RPMI7951 (cell line): ENCODE measurements at places on chromosomes 6 and 20. TPM values are rescaled to one million over a fixed set of nuclear protein-coding genes. Genes with fewer than 3 reads are reported as not detected.

The PDRG1 gene
- 11.2 and 12.7 TPM in 2 replicates for total RNA-seq

The RHAG gene
- not detected in 2 replicates for total RNA-seq

The PRSS35 gene
- not detected in 2 replicates for total RNA-seq

The FAM210B gene
- 47.8 and 48.4 TPM in 2 replicates for total RNA-seq

The MYLK2 gene
- total RNA-seq, result 0.36 and 0.59 TPM in 2 replicates

The KHDRBS2 gene
- total RNA-seq, result not detected in 2 replicates

The RSPO3 gene
- total RNA-seq, result not detected in 2 replicates

- DNase-seq, result peak; percentile 6
Measured at GRCh38 chr6:133062077-133062476, 179.1 kb upstream of the EYA4 start.

DNA sequence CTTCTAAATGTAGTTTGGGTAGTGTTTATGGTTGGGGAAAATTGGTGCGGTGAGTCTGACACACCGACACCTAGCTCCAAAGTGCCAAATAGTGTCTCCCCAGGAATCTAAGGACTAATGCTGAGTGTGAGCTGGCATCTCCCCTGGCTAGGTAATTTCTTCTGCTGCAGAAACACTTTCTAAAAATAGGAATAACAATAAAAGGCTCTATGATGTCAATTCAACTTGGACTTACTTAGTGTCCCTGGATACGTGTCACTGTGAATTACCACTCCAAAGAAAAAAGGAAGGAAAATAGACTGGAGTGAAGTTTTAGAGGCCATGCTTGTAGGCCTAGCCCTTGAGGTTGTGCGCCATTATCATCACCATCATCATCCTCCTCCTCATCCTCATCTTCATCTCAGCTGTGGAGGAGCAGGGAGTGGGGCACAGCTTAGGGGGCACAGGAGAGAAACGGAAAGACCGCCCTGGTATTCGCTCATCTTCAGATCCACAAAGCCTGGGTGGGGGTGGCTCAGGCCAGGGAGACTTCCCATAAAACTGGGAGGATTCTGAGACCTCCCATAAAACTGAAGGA lies 89.6 kb downstream of the TBC1D7 start:
- DNase-seq, result no peak

DNA sequence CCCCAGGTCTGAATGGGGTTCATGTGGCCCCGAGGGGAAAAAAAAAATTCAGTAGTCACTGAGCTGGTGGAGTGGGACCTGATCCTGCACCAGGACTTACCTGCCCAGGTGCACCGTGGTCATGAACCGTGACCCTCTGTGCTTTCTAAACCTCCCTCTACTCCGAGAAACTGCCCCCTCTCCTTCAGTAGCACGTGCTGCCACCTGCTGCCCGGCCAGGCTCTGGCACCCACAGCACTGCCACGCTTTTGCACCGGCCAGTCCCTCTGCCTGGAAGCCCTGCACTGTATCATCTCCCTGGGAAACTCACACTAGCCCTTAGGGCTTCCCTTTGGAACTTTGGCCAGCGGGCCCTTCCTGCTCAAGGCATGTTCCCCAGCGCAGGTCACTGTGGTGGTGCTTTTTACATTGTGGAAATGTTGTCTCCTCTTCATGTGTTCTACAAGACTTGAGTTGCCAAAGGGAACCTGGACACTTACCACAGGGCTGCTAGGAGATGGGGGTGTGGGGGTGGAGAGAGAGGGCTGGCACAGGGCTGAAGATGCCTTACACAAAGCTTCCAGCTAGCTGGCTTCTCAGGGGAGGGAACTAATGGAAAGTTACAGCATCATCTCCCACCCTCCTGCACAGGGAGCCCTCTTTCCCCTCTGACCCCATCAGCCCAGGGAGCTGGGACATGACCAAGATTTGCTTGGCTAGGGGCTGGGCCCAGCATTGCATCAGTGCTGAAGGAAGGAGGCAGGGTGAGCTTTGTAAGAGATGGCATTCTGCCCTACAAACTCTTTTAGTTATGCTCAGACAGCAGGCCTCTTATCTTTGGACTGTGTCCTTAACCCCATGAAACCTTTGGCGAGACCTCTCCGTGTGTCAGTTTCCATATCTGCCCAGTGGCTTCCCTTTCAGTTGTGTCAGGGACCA lies 2.5 kb upstream of the PTPRT start:
- peak; percentile 7 for DNase-seq

GRCh38 chr6:44833248-44833647 lies 445.7 kb downstream of the CDC5L start:
- no peak for DNase-seq

DNA sequence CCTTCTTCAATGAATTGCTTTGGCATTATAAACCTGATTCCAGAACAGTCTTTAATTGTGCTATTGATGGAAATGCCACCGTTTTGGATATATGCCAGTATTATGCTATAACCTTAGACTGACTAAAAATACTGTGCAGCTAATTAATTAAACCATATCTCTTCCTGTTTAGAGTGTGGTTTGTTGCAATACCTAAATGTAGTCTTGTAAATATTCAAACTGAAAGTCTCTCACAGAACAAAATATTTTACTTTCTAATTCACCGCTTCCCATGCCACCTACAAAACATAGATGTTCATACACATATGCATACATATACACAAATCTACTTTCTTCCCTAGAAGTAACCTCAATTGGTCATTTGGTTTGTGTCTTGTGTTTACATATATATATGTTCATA lies 126.6 kb downstream of the SIM1 start:
- no peak for DNase-seq

GRCh38 chr6:17061097-17061496 lies 40.8 kb upstream of the STMND1 start:
- DNase-seq, result no peak

GRCh38 chr20:21309678-21310467 lies 6.7 kb downstream of the XRN2 start:
- no peak for DNase-seq

- DNase-seq, result no peak
Measured at GRCh38 chr6:112307707-112308106, 39.4 kb upstream of the RFPL4B start.

DNA sequence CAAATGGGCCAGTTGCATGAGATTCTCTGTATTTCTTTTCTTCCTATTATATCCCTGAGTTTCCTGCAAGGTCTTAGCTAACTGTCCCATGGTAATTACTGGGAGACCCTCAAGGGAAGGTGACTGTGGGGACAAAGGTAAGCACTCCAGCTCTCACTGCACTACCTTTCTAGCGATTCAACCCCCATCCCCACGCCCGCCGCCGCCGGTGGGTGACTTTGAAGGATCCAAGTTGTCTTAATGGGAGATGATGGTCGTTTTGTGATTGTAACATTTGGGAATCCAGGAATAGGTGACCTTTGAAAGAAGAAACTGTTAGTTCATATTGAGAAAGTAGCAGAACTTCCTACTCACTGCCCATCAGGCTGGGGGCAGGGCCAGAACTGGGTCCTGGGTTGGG lies 265.5 kb downstream of the LRFN2 start:
- no peak for DNase-seq

DNA sequence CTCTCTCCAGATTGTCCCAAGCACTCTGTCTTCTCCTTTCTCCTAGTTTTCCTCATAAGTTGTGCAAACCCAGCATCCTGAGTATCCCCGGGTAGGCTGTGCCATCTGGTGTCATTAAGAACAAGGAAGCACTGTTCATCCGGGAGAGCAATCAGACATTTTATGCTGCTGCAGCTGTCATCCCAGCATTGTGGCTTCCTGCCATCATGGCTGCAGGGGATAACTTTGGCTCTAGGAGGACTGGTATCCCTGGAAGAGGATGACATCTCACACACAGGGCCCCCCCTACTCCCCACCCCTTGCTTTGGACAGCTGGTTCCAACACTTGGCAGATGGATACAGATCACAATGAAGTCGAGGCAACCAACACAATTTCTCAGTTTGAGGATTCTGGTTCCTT lies 1195.1 kb upstream of the MAP3K7 start:
- DNase-seq, result peak; percentile 32

GRCh38 chr20:45354423-45355208 lies 6.4 kb upstream of the SDC4 start:
- DNase-seq, result peak; percentile 85

- DNase-seq, result no peak
Measured at GRCh38 chr20:44829688-44830087, 19.3 kb upstream of the RIMS4 start.

- DNase-seq, result peak; percentile 38
Measured at GRCh38 chr6:34132486-34133185, 13.3 kb downstream of the GRM4 start.

DNA sequence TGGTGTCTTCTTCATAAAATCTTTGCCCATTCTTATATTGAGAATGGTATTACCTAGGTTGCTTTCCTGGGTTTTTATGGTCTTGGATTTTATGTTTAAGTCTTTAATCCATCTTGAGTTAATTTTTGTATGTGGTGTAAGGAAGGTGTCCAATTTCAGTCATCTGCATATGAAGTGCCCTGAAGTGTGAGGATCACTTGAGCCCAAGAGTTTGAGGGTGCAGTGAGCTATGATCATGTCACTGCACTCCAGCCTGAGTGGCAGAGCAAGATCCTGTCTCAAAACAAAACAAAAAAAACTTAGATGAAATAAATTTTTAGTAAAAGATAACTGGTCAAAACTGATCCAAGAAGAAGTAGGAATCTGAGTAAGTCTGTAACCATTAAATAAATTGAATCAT lies 215.4 kb downstream of the TBC1D7 start:
- DNase-seq, result no peak

- no peak for DNase-seq
Measured at GRCh38 chr6:110414669-110415068, 706 bp downstream of the DDO start.

DNA sequence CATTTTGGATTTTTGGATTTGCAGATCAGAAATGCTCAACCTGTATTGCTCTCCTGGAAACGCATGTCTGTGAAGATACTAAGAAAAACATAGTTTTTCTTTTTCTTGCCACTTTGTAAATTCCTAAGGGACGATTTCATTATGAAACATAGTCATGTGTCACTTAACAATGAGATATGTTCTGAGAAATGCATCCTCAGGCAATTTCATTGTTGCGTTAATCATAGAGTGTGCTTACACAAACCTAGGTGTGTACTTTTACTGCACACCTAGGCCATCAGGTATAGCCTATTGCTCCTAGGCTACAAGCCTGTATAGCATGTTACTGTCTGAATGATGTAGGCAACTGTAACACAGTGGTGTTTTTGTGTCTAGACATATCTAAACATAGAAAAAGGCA lies 13.4 kb upstream of the THEMIS start:
- no peak for DNase-seq

DNA sequence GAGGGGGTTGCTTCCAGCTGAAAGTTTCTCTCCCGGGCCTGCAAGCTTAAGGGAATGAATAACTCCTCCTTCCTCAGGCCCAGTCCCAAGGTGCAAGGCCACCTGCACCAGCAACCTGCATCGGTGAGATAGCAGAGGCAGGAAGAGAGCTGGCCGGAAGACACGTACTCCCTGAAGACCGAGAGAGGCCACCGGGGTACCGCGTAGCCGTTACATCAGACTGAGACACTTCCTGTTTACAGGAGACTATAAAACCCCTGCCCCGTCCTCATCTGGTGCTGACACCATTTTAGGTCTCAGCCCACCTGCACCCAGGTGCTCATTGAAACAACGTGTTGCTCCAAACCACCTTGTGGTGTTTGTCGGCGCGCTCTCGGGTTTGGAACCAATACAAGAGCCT lies 60.5 kb upstream of the PRND start:
- DNase-seq, result no peak

- DNase-seq, result no peak
Measured at GRCh38 chr20:4061987-4062386, 46.6 kb upstream of the RNF24 start.

GRCh38 chr6:170297576-170298330 lies 6.9 kb upstream of the DLL1 start:
- DNase-seq, result no peak
